Activated B cell treated with CpG ODN at 0.5 μM for 24 hours (primary cell): ENCODE measurements at places on chromosomes 16 and 17.

DNA sequence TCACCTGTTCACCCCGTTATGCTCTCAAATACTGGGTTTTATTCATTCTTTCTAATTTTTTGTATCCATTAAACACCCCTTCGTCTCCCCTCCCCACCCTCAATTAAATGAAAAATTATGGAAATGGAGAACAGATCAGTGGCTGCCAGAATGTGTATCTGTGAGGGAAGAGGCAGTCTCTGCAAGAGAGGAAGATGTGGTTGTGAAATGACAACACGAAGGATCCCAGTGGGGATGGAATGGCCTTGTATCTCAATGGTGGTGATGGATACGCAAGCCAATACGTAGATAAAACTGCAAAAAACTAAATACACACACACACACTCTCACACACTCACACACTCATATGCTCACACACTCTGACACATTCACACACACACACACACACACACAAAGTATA, 570.7 kb downstream of the CDH13 start:
- H3K27me3 ChIP-seq, result no peaks in the 10 kb centered on the region
- DNase-seq, result no peak
- no peaks in the 10 kb centered on the region for H3K4me1 ChIP-seq
- H3K4me3 ChIP-seq, result no peak overlapping the region
- no peak overlapping the region for H3K27ac ChIP-seq

DNA sequence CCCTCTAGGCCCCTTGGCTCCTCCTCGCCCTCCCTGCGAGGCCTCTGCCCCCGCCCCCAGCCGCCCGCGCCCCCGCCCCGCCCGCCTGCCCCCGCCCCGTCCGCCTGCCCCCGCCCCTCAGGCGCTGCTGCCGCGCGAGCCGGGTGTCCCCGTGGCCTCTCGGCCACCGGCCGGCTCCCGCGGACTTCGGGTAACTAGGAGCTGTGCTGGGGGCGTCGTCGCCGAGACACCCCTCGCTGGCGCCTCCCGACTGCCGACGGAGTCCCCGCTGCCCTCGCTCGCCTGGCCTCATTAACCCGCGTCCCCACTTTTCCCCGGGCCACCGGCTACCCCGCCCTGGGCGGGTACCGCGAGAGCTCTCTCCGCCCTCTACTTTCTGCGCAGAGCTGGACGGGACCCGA, at the start of gene TLCD1:
TLCD1 (minus strand) TSS at position 8 of the 401 bp plus-strand sequence. CDS start 136 bp downstream, outside the sequence.
- peak; percentile 84 for DNase-seq
- peak within 1 kb of the TSS; percentile 95 for H3K4me3 ChIP-seq
- H3K4me1 ChIP-seq, result peaks cover 73% of the 10 kb centered on the region
- H3K36me3 ChIP-seq, result peaks cover 46% of the 10 kb centered on the region

- H3K27ac ChIP-seq, result peak overlapping the region; percentile 80
- peaks cover 4% of the 10 kb centered on the region for H3K36me3 ChIP-seq
- H3K4me3 ChIP-seq, result peak overlapping the region; percentile 96
- peaks cover 28% of the 10 kb centered on the region for H3K4me1 ChIP-seq
These were observed 458 bp downstream of the SLC12A4 start for GRCh38 chr16:67967958-67968399.

GRCh38 chr17:55897301-55897700, 146.4 kb downstream of the PCTP start:
- H3K27ac ChIP-seq, result no peak overlapping the region
- no peak for DNase-seq
- no peaks in the 10 kb centered on the region for H3K36me3 ChIP-seq

DNA sequence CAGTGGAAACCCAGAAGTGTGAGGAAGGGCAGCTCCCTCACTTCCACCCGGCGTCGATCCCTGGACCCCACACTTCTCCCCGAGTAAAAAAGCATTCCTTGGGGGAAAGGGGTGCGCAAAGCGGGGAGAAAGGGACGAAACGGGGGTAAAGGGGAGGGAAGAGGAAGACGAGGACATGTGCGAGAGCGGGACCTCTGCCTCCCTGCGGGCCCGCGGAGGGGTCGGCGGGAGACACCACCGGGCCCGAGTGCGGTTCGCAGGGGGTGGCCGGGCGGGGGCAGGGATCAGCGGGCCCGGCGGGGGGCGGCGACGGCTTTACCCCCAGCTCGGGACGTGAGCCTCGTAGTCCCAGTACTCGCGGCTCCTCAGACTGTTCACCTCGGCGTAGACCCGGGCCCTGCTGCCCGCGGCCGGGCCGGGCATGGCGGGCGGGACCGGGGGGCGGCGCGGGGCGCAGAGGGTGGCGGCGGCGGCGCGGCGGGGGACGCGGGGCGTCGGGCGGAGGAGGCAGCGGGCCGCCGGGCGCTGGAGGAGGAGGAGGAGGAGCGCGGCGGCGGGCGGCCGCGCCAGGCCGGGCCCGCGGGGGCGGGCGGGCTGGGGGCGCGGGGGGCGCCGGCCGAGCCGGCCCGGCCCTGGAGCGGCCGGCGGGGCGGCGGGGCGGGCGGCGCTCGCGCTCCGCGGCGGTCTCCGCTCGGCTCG, 443 bp downstream of the CSNK2A2 start:
- H3K36me3 ChIP-seq, result peaks cover 46% of the 10 kb centered on the region
- H3K27me3 ChIP-seq, result no peaks in the 10 kb centered on the region
- DNase-seq, result peak; percentile 24
- H3K4me1 ChIP-seq, result peaks cover 34% of the 10 kb centered on the region
- peak overlapping the region; percentile 87 for H3K4me3 ChIP-seq

DNA sequence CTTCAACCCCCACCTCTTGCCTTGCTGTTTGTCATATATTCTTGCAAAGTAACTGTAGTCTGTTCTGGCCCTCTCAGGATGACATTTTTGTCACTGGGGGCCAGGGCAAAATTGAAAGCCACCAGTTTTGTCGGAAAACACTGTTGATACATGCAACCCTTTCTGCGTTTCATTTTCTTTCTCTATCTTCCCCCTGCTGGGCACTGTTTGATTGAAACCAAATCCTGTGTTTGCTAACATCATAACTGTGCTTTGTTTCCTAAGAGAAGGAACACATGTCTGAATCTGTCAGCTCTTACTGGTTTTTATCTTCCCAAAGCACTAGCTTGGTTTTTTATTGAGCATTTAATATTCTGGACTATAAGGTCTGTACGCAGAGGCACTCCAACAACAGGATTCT, 11.7 kb upstream of the CPPED1 start:
- H3K27me3 ChIP-seq, result peaks cover 9% of the 10 kb centered on the region
- H3K4me3 ChIP-seq, result no peak overlapping the region
- H3K36me3 ChIP-seq, result no peaks in the 10 kb centered on the region
- no peak overlapping the region for H3K27ac ChIP-seq
- DNase-seq, result no peak

DNA sequence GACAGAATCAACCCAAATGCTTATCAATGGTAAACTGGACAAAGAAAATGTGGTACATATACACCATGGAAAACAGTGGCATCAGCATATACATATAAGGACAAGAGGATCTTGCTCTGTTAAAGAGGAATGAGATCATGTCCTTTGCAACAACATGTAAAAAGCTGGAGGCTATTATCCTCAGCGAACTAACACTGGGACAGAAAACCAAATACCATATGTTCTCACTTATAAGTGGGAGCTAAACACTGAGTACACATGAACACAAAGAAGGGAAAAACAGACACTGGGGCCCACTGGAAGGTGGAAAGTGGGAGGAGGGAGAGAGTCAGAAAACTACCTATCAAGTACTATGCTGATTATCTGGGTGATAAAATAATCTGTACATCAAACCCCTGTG, 447.3 kb upstream of the MAF start:
- no peak overlapping the region for H3K27ac ChIP-seq
- no peak for DNase-seq
- no peak overlapping the region for H3K4me3 ChIP-seq

GRCh38 chr16:84091460-84091859, 25.3 kb downstream of the MBTPS1 start:
- no peak overlapping the region for H3K4me3 ChIP-seq
- H3K4me1 ChIP-seq, result peaks cover 29% of the 10 kb centered on the region
- peaks cover 90% of the 10 kb centered on the region for H3K36me3 ChIP-seq
- H3K27ac ChIP-seq, result no peak overlapping the region
- no peak for DNase-seq

- no peak overlapping the region for H3K4me3 ChIP-seq
- DNase-seq, result no peak
- H3K4me1 ChIP-seq, result no peaks in the 10 kb centered on the region
- H3K27ac ChIP-seq, result no peak overlapping the region
- no peaks in the 10 kb centered on the region for H3K27me3 ChIP-seq
These were observed 29.0 kb upstream of the RNPS1 start for GRCh38 chr16:2296661-2297505.

DNA sequence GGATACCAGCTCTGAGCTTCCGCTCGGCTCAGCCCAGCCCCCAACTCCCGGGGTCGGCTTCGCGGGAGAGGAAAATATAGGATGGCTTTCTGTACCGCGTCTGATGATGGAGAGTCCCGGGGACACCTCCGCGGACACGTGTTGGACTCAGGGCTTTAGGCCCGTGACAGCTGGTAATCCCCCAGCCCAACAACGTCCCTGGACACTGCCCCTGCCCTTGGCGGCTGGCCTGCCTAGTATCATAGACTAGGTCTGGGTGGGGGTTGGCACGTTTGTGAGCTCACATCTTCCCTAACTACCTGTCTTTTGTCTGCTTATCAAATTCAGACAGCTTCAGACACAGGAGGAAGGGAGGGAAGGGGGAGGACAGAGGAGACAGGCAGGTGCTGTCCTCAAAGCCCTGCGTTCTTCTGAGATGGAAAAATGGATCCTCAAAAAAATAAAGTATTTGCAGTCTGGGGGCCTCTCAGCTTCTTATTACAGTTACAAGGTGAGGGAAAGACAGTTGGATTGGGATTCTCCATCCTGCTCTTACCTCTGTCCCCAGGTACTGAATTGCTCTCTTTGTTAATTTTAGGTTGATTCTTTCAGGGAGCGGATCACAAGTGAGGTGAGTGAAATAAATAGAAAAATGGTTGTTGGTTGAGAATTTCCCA, 698 bp downstream of the PSME3 start:
- no peaks in the 10 kb centered on the region for H3K27me3 ChIP-seq
- H3K36me3 ChIP-seq, result peaks cover 51% of the 10 kb centered on the region
- peak overlapping the region; percentile 97 for H3K4me3 ChIP-seq
- peak overlapping the region; percentile 99 for H3K27ac ChIP-seq
- H3K4me1 ChIP-seq, result peaks cover 24% of the 10 kb centered on the region

GRCh38 chr17:7932949-7933348, 943 bp downstream of the CNTROB start:
- H3K27me3 ChIP-seq, result no peaks in the 10 kb centered on the region
- peaks cover 48% of the 10 kb centered on the region for H3K4me1 ChIP-seq
- H3K4me3 ChIP-seq, result peak overlapping the region; percentile 97
- H3K36me3 ChIP-seq, result peaks cover 42% of the 10 kb centered on the region
- H3K27ac ChIP-seq, result peak overlapping the region; percentile 92

- DNase-seq, result no peak
- peaks cover 2% of the 10 kb centered on the region for H3K36me3 ChIP-seq
- no peaks in the 10 kb centered on the region for H3K27me3 ChIP-seq
These were observed 538 bp upstream of the FCSK start for GRCh38 chr16:70453892-70454221.

DNA sequence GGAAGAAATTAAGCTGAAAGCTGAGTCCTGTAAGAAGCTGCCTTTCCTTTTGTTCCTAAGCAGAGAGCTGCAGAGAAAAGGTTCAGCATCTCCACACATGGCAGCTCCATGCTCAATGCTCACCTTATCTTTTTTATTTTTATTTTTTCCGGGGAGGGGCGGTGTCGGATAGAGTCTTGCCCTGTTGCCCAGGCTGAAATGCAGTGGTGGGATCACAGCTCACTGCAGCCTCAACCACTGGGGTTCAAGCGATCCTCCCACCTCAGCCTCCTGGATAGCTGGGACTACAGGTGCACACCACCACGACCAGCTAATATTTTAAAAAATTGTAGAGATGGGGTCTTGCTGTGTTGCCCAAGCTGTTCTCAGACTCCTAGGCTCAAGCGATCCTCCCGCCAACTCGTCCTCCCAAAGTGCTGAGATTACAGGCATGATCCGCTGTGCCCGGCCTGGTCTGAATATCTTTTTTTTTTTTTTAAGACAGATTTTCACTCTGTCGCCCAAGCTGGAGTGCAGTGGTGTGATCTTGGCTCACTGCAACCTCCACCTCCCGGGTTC, 28.3 kb upstream of the CIBAR2 start:
- no peak overlapping the region for H3K27ac ChIP-seq
- H3K27me3 ChIP-seq, result peaks cover 37% of the 10 kb centered on the region
- peaks cover 18% of the 10 kb centered on the region for H3K4me1 ChIP-seq
- H3K4me3 ChIP-seq, result no peak overlapping the region

GRCh38 chr17:47946929-47947397, 5.6 kb downstream of the PNPO start:
- H3K36me3 ChIP-seq, result peaks cover 38% of the 10 kb centered on the region
- H3K27me3 ChIP-seq, result no peaks in the 10 kb centered on the region
- H3K4me3 ChIP-seq, result no peak overlapping the region
- peak; percentile 50 for DNase-seq
- H3K27ac ChIP-seq, result no peak overlapping the region
- peaks cover 44% of the 10 kb centered on the region for H3K4me1 ChIP-seq

DNA sequence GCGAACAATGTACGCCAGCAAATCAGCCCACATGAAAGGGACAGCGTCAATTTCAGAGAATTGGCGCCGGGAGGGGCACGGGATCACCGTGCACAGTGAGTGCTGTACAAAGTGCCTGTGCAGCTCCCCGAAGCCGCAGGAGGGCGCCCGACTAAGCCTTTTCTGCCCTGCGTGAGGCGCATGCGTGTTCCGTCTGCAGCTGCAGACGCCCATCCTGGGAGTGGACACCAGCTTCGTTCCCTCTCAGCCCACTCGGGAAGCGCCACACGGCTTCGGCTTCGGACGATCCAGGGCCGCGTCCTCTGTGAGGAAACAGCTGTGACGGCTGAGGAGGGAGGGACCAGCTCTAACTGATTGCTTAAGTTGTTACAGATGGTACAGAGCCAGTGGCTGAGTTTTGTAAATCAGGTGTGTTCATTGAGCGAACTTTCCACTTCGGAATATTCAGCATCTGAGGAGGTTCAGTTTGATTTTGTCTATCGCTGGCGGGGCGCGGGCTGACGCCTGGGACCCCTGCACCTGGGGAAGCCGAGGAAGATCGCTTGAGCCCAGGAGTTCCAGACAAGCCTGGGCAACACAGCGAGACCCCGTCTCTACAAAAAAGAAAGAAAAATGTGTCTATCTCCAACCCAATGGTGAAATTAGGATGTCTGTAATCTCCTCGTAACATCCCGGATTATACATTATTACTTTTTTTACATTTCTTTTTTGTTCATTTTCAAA, 15.4 kb upstream of the ZNF287 start:
- peaks cover 53% of the 10 kb centered on the region for H3K27me3 ChIP-seq
- DNase-seq, result peak; percentile 71
- H3K4me1 ChIP-seq, result peaks cover 10% of the 10 kb centered on the region
- H3K4me3 ChIP-seq, result peak overlapping the region; percentile 73
